ENCODE measurements at places on chromosomes 1 and 21. TPM values are rescaled to one million over a fixed set of nuclear protein-coding genes. Genes with fewer than 3 reads are reported as not detected.

GRCh38 chr1:196607981-196608380 is 259 bp downstream of the KCNT2 start:
- no peaks in the 10 kb centered on the region for H3K27me3 ChIP-seq
- peaks cover 9% of the 10 kb centered on the region for H3K36me3 ChIP-seq
- peaks cover 5% of the 10 kb centered on the region for H3K4me1 ChIP-seq
- no peak for DNase-seq
- H3K27ac ChIP-seq, result peak overlapping the region; percentile 92

The C1orf141 gene
- total RNA-seq, result not detected

- DNase-seq, result no peak
- no peaks in the 10 kb centered on the region for H3K4me1 ChIP-seq
- no peak overlapping the region for H3K4me3 ChIP-seq
- H3K27me3 ChIP-seq, result no peaks in the 10 kb centered on the region
- peaks cover 93% of the 10 kb centered on the region for H3K36me3 ChIP-seq
- no peak overlapping the region for H3K27ac ChIP-seq
Measured at GRCh38 chr1:160293020-160293968, 8.4 kb upstream of the PEX19 start.

DNA sequence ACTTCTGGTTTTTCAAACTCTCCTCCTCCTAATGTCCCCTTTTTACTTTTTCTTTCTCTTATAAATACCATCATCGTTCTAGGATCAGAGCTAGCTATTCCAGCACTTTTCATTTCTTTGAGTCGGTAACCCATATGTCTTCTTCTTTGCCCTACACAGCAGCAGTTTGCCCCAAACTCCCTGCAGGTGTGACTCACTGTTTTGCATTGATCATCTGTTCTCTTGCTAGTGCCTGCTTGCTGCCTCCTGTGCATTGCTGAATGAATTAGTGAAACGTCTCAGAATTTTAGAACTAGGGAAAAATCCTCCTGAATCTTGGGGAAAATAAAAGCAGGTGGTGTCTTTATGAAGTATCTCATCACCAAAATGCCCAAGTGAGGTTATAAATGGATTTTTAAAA is 21.7 kb downstream of the KCNK2 start:
- H3K27ac ChIP-seq, result no peak overlapping the region
- H3K27me3 ChIP-seq, result no peaks in the 10 kb centered on the region
- no peak overlapping the region for H3K4me3 ChIP-seq
- H3K36me3 ChIP-seq, result 0 out of 2 replicates have a peak, but pooled peaks cover 5% of the 10 kb centered on the region

GRCh38 chr1:180836449-180836848 is 76.2 kb upstream of the KIAA1614 start:
- no peak overlapping the region for H3K27ac ChIP-seq
- DNase-seq, result no peak
- no peaks in the 10 kb centered on the region for H3K27me3 ChIP-seq
- H3K4me3 ChIP-seq, result no peak overlapping the region
- H3K36me3 ChIP-seq, result peaks cover 24% of the 10 kb centered on the region

DNA sequence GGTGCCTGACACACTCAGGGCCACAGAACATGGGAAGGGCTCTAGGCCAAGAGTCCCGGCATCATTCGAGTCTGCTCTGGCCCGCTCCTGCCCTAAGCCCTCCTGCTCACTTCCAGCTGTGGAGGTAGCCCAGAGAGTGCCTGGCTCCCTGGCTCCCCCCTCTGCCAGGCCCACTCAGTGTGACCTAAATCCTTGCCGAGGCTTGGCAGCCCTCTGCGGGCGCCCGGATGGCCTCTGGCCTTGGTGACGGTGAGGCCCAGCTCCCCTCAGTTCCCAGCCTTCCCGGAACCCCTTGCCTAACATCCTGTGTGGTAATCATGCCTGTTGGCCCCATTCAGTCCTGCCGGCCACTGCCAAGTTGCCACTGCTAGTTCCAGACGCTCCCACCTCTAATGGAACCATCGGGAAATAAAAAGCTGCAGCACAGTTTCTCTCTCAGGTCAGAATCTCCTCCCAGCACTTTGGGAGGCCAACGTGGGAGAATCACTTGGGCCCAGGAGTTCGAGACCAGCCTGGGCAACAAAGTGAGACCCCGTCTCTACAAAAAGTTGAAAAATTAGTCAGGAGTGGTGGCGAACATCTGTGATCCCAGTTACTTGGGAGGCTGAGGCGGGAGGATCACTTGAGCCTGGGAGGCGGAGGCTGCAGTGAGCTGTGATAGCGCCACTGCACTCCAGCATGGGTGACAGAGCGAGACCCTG is 1.2 kb upstream of the H6PD start:
- DNase-seq, result peak; percentile 39
- no peak overlapping the region for H3K27ac ChIP-seq
- no peaks in the 10 kb centered on the region for H3K4me1 ChIP-seq
- H3K36me3 ChIP-seq, result no peaks in the 10 kb centered on the region
- peak overlapping the region; percentile 40 for H3K4me3 ChIP-seq
- H3K27me3 ChIP-seq, result no peaks in the 10 kb centered on the region

DNA sequence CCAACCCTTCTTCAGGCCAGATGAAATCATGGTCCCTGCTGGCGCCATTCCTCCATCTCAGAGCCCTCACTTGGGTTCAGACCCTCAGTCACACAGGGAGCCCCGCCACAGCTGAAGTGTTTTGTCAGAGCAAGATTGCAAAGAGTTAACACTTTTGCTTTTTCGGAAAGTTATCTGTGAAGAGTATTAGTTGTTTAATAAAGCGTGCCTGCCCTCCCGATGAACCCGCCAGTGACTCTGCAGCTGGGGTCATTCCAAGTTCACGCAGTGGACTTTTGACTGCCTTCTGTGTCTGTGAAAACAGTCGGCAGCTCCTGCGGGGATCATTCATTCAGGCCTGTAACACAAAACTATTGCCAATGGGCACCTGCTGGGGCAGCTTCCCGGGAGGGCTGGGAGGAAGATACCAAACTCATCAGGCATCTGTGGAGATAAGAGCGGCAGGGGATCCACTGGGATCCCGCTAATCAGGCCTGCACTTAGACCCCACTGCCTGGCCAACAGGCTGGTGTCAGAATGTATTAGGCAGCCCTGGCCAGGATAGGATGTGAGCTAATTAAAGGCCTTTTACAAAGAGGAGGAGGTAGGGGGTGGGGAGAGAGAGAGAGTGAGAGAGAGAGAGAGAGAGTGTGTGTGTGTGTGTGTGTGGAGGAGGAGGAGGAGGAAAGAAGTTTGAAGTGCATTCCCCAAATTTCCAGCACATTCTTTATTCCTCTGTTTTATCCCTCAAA is 184.5 kb downstream of the DHRS3 start:
- no peaks in the 10 kb centered on the region for H3K27me3 ChIP-seq
- H3K36me3 ChIP-seq, result peaks cover 8% of the 10 kb centered on the region
- H3K4me1 ChIP-seq, result no peaks in the 10 kb centered on the region
- H3K4me3 ChIP-seq, result no peak overlapping the region

GRCh38 chr1:11752359-11753088 is 9.5 kb upstream of the C1orf167 start:
- no peak overlapping the region for H3K27ac ChIP-seq
- no peaks in the 10 kb centered on the region for H3K27me3 ChIP-seq
- peaks cover 24% of the 10 kb centered on the region for H3K36me3 ChIP-seq
- DNase-seq, result no peak
- no peaks in the 10 kb centered on the region for H3K4me1 ChIP-seq

The CFHR3 gene
- 1.4 TPM for total RNA-seq

DNA sequence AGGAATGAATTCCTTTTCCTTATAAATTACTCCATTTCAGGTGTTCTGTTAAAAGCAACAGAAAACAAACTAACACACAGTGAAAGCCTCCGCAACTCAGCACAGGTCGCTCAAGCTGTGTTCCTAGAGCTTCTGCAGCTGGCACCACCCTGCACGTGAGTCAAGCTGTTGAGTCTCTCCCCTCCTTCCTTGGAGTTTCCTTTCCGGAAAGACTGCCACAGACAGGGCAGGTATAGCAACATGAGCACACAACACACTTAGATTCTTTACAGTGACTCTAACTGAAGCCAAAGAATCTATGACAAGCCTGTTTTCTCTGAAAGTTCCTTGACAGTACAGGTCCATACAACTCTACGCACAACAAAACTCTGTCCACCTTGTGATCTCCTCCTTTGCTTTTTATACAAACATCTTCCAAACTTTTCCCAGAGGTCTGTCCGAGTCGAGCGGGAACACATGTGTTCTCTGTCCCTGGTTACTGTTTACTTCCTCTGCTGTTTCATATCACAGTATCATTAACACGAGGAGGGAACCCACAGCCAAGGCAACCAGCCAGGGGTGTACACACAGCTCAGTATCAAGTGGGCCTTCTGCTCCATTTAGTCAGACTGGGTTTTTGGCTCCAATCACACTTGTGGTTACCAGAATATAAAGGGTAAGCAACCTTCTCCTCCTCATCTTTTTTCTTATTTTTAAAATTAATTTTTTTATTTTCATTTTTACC is 38.7 kb upstream of the DESI2 start:
- H3K27ac ChIP-seq, result no peak overlapping the region
- H3K27me3 ChIP-seq, result no peaks in the 10 kb centered on the region
- H3K4me1 ChIP-seq, result no peaks in the 10 kb centered on the region
- H3K4me3 ChIP-seq, result no peak overlapping the region
- no peak for DNase-seq

The KCNH1 gene
- 0.11 TPM for total RNA-seq

GRCh38 chr1:13700521-13701270 is 708 bp downstream of the PRDM2 start:
- peak overlapping the region; percentile 93 for H3K4me3 ChIP-seq
- peaks cover 5% of the 10 kb centered on the region for H3K27me3 ChIP-seq
- H3K4me1 ChIP-seq, result no peaks in the 10 kb centered on the region
- peaks cover 11% of the 10 kb centered on the region for H3K36me3 ChIP-seq
- DNase-seq, result peak; percentile 35
- H3K27ac ChIP-seq, result no peak overlapping the region

DNA sequence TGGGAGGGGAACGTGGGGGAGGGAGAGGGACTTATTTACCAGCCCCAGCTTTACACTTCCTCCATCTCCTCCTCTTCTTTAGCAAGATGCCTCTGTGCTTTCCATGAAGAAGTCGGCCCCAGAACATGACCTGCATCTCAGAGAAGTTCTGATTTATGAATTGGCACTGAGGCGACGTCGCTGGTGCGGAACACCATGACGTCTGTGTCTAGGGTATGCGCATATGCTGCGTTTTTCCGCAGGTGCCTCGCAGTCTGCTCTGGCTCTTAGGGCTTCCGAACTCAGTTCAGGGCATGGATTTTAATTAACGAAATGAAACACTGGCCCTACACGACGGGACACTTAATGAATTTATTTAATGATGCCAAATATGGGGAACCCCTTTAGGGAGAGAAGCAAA is 510.3 kb downstream of the SMYD3 start:
- H3K27me3 ChIP-seq, result no peaks in the 10 kb centered on the region
- no peak overlapping the region for H3K4me3 ChIP-seq
- H3K36me3 ChIP-seq, result peaks cover under 1% of the 10 kb centered on the region
- H3K27ac ChIP-seq, result no peak overlapping the region

GRCh38 chr1:39391691-39392679 is 99.5 kb upstream of the BMP8A start:
- no peak for DNase-seq
- no peak overlapping the region for H3K27ac ChIP-seq
- no peaks in the 10 kb centered on the region for H3K27me3 ChIP-seq
- peaks cover 21% of the 10 kb centered on the region for H3K36me3 ChIP-seq
- H3K4me1 ChIP-seq, result peaks cover 6% of the 10 kb centered on the region

- no peak overlapping the region for H3K27ac ChIP-seq
- no peak overlapping the region for H3K4me3 ChIP-seq
- no peaks in the 10 kb centered on the region for H3K27me3 ChIP-seq
- H3K36me3 ChIP-seq, result peaks cover 24% of the 10 kb centered on the region
- no peak for DNase-seq
Measured at GRCh38 chr21:28086861-28087581, 905.7 kb downstream of the LTN1 start.

DNA sequence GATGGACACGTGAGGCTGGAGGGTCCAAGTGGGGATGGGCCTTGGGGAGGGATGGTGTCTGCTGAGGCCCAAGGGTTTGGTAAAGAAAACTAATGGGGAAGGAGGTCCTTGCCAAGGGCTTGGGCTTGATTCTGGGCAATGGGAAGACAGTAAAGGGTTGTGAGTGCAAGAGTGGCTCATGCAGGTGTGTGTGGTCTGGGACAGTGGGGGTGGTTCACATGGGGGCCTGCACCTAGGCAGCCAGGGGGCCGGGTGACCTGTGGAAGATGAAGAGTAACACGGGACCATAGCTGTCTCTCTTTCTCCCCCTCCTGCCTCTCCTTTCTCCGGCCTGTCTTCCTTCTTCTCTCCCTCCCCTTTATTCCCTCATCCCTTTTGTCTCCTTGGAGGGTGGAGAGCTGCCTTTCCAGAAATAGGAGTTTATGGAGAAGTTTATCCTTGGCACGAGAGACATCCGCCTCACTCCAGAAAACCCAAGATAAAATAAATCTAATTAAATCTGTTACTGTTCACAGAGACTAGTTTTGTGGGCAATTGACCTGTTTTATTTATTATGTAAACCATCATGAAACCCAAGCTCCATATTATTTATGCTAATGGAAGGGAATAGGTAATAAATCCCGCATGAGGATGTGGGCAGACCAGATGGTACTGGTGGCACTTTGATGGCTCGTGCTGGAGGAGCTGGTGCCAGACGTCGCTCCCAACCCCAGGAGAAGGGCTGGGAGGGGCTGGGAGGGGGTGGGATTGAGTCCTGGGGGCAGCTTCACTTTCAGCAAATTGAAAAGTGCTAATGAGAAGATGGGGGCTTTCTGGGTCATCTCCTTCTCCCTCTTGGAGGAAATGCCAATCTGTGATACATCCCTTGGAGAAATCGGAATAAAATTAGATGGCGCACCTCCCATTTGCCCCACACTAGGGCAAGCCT is 272.9 kb upstream of the CSF3R start:
- no peak overlapping the region for H3K27ac ChIP-seq
- H3K36me3 ChIP-seq, result no peaks in the 10 kb centered on the region
- H3K4me1 ChIP-seq, result no peaks in the 10 kb centered on the region
- no peaks in the 10 kb centered on the region for H3K27me3 ChIP-seq
- no peak overlapping the region for H3K4me3 ChIP-seq
- DNase-seq, result no peak

The GUCA2A gene
- total RNA-seq, result not detected

DNA sequence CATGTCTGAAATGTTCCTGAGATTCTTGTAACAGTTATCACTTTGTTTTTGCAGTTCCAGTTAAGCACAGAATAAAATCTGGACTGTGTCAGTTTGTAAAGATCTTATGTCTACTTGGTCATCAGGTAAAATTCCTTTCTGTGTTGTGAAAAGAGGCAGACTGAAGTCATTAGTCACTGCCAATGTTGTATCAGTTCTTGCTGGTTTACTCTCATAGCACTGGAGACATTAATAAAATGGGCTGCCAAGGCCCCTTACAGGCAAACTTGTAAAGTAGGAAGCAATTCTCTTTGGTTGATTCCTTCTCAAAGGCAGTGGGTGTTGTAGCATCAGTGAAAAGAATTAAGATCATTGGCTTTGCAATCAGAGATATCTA is 61.4 kb upstream of the ST6GALNAC3 start:
- H3K27ac ChIP-seq, result no peak overlapping the region
- no peaks in the 10 kb centered on the region for H3K27me3 ChIP-seq
- no peaks in the 10 kb centered on the region for H3K36me3 ChIP-seq
- no peak for DNase-seq
- H3K4me3 ChIP-seq, result no peak overlapping the region
